Astrocyte (in vitro differentiated cells and primary cell): ENCODE measurements at places on chromosomes 2 and 18. TPM values are rescaled to one million over a fixed set of nuclear protein-coding genes. Genes with fewer than 3 reads are reported as not detected.

DNA sequence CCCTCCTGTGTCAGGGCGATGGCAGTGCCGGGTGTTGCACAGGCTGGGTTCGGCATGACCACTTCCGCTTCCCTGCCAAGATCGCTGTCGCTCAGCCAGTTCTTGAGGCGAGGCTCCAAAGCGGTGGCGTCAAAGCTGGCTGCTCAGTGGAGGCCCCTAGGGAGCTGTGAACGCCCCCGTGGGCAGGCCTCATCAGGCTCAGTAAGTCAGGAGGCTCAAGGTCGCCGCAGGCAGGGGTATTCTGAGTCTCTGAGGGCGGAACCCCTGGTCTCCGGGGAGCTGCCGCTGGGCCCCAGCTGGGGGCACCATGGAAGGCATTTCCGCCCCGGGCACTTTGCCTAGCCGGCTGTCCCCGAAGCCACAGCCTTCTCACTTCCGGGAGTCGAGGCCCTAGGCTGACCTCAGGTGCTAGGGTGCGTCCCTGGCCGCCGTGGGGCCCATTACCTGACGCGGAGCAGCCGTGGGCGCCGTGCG, 210.4 kb downstream of the SOCS6 start:
- H3K27me3 ChIP-seq = no peaks in the 10 kb centered on the region
- no peak overlapping the region for H3K4me3 ChIP-seq
- DNase-seq = no peak
- no peak overlapping the region for H3K27ac ChIP-seq
- H3K36me3 ChIP-seq = no peaks in the 10 kb centered on the region

ABCB11 gene
- 0.02 TPM in 1 of 2 replicates, not detected in the other for total RNA-seq

EFHD1 gene
- 15.7 and 18.8 TPM in 2 replicates for total RNA-seq

GRCh38 chr2:16674154-16674553, 8.5 kb upstream of the CYRIA start:
- H3K36me3 ChIP-seq = no peaks in the 10 kb centered on the region
- H3K27ac ChIP-seq = no peak overlapping the region

DNA sequence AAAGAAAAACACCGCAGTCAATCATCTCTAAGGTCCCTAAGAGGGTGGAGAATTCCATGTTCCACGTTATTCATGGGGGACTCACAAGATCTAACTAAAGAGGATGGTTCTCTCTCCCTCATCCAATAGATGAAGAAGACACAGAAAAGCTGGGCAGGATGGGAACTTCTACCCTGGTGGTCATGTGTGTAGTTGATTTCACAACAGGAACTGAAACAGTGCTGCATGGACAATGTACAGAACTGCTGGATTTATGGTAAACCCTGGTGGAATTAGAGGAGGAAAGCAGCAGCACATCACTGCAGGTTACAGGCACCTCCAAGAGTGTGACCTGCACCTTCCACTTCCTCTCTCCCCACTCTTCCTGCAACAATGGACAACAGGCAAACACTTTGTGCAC, 31.4 kb downstream of the FECH start:
- no peaks in the 10 kb centered on the region for H3K27me3 ChIP-seq
- DNase-seq = no peak
- H3K4me3 ChIP-seq = no peak overlapping the region
- H3K27ac ChIP-seq = no peak overlapping the region
- H3K4me1 ChIP-seq = no peaks in the 10 kb centered on the region

DNA sequence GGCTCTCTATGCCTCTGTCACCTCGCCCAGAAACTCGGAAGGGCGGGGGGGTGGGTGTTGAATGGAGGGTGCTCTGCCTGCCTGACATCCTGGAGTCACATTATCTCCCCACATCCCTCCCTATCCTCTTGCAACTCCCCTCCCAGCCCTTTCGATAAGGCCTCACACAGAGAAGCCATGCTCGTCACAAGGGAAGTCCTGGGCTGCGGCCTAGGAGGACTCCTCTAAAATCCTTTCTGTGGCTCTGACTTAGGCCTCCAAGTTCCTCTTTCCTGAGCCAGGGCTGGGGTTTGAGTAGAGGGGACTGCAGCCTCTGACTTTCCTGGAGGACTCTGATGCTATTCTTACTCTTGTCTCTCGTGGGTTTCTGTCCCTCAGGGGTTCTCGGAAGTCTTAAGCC, 75.0 kb upstream of the PKDCC start:
- no peak for DNase-seq
- no peaks in the 10 kb centered on the region for H3K36me3 ChIP-seq
- H3K27me3 ChIP-seq = no peaks in the 10 kb centered on the region

SDC1 gene
- 74.3 and 92.7 TPM in 2 replicates for total RNA-seq
